ENCODE measurements at places on chromosomes 3 and 15. TPM values are rescaled to one million over a fixed set of nuclear protein-coding genes. Genes with fewer than 3 reads are reported as not detected.

GOLGA6L7 gene
- total RNA-seq = not detected

TGM4 gene
- 0.14 TPM for total RNA-seq

CCDC14 gene
- total RNA-seq = 19.5 TPM

GCSAM gene
- total RNA-seq = not detected

GHSR gene
- total RNA-seq = not detected

CPNE4 gene
- not detected for total RNA-seq

A4GNT gene
- total RNA-seq = not detected

IL16 gene
- 3.6 TPM for total RNA-seq

All from dermis blood vessel endothelial cell (primary cell).